Right atrium auricular region (tissue), 2 donors: ENCODE measurements at places on chromosomes 2 and 18.

GRCh38 chr2:121564905-121565304 is 34.2 kb downstream of the RNU4ATAC start:
- DNase-seq = no peak

DNA sequence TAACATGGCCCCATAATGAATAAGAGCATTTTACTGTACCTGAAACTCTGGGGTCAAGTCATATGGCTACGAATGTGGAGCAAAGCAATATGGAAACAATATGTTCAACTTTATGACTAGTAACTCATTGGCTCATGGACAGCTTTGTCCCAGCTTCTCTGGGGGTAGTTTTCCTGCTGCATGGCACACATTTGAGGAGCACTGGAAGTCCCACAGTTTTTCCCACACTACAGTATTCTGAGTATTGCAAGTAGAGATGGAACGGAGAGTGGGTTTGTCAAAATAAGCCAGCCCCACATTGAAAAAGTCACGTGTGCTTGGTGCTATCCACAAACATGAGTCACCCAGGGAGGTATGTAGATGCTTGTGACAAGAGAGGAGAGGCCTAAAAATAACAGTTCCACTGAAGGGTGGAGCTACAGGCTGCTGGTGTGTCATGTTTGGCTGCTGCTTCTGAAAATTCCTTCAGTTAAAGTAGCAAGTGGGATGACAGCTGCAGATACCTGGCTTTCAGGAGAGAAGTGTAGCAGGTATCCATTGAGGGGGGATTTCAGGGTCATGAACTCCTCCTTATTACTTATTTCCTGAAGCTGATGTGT is 48.2 kb upstream of the CTAGE1 start:
- peak; percentile 84 for DNase-seq

DNA sequence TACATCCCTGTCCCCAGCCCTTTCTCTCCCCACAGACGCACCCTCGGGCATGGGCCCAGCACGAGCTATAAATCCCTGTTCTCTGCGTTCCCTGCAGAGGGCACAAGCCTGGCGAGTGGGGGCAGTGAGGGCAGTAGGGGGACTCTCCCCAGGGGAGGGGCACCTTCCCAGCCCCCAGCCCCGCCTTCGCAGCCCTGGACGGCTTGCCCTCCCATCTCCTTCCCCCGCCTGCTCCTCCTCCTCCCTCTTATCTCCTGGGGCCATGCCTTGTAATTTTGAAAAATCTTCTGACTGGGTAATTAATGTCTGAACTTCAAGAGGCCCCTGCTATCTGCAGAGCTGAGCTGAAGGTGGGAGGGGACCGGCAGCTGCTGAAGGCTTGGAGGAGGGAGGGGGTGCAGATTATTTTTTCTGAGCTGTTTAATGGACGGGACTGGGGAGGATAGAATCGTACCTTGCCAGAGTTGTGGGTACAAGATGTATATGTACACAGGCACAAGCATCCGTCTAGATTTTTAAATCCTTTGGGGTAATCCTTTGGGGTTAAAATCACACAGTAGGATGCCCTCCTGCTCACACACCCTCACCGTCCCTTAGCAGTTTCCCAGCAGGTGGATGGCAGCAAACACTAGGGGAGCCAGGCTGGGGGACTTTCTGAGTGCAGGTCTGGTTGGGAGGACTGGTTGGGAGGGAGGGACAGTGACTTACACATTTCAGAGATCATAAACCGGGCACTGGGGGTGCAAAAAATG is 121.9 kb downstream of the SMAD7 start:
- peak; percentile 58 for DNase-seq

DNA sequence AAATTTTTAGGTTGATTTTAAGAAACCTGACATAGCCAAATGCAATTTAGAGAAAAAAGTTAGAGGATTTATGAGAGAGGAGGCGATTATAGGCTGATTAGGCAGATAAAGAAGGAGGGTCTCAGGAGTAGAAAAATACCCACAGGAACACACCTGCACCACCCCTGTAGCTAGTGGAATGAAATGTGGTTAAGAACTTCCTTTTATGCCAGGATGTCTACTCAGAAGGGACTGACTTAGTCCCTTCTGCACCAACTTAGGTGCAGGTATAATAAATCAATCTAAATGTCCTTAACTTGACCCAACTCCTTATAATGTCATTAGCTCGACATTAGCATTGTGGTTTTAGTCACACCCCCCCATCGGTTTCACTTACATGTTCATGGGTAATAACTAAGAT is 1274.5 kb upstream of the TMEFF2 start:
- DNase-seq = no peak

DNA sequence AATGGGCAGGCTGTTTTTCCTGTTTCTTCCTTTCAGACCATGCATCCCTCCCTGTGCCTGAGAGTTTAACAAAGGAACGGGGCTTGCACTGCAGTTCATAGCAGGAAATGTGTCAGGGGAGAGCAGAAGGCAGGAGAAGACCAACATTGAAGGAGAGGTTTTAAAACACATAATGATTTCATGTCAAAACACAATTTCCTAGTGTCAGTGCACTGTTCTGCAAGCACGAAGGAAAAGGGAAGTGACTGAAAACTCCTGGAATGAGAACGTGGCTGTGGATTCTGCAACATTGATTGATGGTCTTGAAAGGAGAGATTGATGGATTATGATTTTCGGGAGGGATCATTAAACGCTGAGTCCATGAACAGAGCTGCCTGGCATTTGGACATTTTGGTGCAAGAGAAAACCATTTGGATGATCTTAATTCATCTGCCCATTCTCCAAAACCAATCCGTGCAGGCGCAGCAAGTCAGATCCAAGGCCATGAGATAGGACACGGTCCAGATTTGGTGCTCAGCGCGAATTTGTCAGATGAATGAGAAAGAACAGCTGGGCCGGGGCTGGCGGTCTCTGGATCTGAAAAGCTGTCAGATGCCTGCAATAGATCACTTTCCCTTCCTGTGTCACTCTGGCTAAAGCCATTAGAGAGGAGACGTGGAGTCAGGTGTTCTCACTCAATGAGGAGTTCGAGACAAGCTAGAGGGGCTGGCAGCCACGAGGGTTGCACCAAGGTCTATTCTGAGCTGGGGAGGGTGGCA is 38.4 kb downstream of the C1QL2 start:
- no peak for DNase-seq

GRCh38 chr2:126302043-126302442 is 353.9 kb upstream of the GYPC start:
- DNase-seq = no peak

GRCh38 chr2:212732860-212733259 is 194.3 kb upstream of the ERBB4 start:
- no peak for DNase-seq

DNA sequence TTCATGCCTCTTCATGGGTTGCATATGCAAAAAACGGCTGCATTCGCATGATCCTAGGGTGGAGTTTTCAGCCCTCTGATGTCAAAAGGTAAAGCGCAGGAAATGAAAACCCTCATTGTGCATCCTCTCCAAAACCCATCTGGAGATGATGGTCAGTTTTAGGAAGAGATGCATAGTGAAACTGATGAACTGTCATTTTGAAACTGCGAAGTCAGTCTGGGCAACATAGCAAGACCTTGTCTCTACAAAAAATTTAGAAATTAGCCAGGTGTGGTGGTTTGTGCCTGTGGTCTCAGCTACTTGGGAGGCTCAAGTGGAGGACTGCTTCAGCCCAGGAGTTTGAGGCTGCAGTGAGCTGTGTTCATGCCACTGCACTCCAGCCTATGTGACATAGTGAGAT is 2.5 kb upstream of the TTLL4 start:
- no peak for DNase-seq

GRCh38 chr2:33909945-33910695 is 311.0 kb upstream of the FAM98A start:
- DNase-seq = no peak

DNA sequence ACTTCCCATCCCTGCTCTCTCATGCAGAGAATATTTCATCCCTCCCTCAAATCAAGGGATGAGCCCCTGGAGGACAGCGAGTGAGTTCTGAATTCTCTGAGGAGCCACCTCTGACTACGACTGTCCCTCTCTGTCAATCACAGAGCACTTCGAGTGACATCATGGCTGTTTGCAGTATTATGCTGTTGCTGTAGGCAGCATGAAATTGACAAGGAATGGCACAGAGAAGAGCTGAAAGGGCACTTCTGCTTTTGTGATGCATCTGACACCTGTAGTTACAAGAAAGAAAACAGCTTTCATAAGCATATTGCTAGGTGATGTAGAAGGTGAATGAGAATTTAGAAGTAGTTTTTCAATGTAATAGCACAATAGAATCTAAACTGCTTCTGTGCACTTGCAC is 166.9 kb downstream of the ARHGAP15 start:
- no peak for DNase-seq

DNA sequence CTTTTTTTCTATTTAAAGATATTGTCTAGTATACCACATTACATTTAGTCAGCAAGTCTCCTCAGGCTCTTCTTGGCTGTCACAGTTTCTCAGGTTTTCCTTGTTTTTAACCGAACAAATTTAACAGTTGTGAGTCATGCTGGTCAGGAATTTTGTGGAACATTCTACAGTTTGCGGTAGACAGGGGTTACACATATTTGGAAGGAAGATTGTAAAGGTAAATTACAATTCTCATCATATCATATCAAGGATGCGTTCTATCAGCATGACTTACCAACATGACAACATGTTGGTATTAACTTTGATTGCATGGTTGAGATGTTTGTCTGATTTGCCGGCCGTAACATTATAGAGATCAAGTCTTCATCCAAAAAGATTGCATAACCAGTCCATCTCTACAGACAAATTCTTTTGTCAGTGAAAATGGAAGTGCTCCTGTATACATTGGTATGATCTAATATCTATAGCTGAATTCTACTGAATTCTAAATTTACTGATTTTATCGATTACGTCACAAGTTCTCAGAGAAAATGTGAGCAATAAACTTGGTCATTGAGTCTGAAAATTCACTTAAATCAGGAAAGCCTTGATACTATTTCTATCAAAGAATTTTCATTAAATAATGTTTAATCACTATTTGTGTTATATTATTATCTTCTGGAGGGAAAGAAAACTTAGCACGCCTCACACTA is 664.4 kb upstream of the SLC8A1 start:
- no peak for DNase-seq

- DNase-seq = no peak
Measured at GRCh38 chr2:120302301-120302700, 43.6 kb upstream of the INHBB start.

GRCh38 chr2:230202430-230203109 is 17.2 kb downstream of the SP110 start:
- no peak for DNase-seq

DNA sequence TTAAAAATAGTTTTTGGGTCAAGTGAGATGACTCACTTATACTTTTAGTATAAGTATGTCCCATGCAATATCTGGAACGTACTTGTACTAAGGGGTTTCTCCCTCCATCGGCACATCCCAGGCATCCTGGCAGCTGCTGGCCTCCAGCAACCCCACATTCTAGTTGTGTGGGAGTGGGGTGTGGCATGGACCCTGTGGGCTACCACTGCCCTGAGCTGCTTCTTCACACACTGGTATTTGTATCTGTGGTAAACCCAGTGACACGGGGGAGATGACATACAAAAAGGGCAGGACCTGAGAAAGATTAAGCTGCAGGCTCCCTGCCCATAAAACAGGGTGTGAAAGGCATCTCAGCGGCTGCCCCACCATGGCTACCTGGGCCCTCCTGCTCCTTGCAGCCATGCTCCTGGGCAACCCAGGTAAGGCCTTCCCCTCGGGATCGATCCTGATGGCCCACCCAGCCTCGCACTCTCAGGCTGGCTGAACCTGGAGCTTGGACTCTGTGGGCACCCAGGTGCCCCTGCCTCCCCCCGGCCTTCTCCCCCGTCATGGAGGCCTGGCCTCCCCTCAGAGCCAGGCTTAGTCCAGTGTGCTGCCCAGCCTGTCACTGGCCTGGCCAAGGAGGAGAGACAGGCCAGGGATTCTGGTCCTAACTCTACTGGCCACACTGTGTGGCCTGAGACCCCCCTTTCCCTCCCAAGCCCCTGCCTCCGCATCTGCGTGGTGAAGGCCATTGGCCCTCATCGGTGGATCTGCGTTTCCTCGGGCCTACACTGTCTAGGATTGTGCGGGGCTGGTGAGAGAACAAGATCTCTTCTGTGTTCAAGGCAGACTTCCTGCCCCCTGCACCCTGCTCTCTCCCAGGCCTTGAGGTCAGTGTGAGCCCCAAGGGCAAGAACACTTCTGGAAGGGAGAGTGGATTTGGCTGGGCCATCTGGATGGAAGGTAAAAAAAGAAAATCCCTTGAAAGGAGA is at the start of gene GNLY:
GNLY (plus strand) TSS at position 307 of the 974 bp plus-strand sequence; CDS start at position 368, 61 bp downstream.
- DNase-seq = peak; percentile 42

- DNase-seq = no peak
Measured at GRCh38 chr2:127394492-127394891, 6.7 kb upstream of the MAP3K2 start.

- DNase-seq = no peak
Measured at GRCh38 chr2:225041851-225042799, at the start of gene DOCK10. Gene DOCK10, minus strand, starts transcription at chr2:225042468. Its CDS starts 94 bp downstream, at chr2:225042374.

DNA sequence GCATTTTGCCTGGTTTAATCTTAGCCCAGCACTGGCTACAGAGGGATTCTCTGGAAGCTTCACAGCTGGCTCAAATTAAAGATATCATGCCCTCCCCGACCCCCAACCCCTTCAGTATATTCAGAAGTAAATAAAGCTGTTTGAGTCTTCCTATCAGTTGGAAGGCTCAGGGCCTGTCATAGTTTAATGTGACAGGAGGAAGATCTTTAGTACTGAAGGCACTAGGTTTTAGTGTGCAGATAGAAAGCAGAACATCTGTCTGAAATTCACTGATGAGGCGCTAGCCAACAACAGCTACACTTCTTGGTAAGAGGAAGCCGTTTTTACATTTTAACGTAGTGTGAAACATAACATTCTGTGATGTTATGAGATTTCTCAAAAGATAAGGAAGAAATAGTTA is 969.1 kb upstream of the CDH2 start:
- DNase-seq = no peak

DNA sequence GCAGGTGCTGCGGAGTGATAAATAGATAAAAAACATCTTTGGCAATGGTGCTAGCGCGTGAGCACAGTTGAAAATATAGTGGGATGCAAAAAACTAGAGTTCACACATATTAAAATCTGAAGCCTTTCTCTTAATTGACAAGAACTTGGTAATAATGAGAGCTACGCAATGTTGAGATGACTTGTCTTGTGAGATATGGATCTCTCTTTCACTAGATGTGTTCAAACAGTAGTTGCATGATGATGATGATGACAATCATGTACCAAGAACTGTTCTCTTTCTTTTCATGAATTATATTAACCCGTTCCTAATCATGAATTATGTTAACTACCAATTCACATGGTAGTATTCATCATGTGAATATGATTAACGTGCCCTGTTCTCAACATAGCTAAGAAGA is 81.1 kb downstream of the DYNAP start:
- DNase-seq = no peak

DNA sequence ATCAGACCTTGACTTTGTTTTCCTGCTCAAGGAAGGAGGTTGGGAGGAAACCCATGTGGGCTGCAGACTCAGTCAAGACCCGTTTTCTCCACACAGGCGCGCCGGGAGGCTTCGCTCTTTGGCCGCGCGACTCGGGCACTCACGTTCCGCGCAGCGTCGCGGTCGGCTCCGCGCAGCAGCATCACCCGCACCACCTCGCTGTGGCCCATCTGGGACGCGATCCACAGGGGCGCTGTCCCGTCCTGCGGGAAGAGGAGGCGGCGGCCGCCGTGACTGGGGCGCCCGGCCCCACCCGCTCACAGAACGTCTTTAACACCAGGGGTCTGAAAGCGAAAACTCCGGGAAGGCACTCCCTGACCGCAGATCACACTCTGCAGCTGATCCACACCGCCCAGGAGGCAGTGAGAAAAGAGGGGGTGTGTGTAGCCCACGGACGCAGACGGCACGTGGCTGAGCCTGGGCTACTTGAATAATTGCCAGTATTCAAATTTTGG is 33.1 kb upstream of the NPC1 start:
- peak; percentile 59 for DNase-seq

- DNase-seq = no peak
Measured at GRCh38 chr18:10249801-10250200, 204.6 kb upstream of the APCDD1 start.
